Putamen (tissue), 1 donor: ENCODE measurements at places on chromosomes 4 and X.
A peak's percentile ranks its signal among the peaks of the same experiment; 100 is the strongest.

- DNase-seq = peak; percentile 3
These were observed 69.0 kb downstream of the ATOH1 start for GRCh38 chr4:93897559-93897958.

DNA sequence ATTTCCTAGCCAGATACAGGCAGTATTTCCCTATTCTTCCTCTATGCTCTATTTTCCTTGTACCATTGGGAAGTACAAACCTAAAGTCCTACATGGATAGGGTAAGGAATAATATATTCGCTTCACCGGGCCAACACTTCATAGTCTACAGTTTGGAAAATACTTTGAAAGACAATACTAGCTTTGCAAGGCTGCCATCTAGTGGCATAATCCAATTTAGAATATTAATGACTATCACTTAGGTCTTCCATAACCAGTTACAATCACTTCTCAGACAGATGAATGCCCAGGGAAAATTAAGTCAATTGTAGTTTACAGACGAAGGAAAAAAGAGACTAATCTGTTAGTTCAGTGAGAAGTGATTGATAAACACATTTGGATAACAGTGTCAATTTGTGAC is 141.0 kb upstream of the FAM47C start:
- DNase-seq = no peak

GRCh38 chr4:137474711-137475301 is 57.5 kb downstream of the PCDH18 start:
- DNase-seq = no peak

DNA sequence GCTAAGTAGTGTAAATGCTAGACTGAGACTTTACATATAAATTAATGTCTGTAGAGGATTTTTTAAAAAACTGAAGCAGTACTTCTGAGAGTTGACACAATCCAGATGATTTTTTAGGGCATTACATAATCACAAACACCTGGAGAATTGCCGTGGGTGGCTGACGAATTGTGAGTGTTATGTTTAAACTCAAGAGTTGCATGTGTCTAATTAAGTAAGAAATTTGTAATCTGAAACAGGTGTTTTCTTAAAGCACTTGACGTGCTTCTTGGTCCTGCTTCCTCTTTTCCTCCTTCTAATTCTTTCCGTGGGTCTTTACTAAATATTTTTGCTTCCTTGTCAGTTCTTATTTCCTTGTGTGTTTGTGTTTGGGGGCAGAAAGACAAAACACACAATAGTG is 27.8 kb downstream of the PIR start:
- DNase-seq = no peak

- DNase-seq = no peak
These were observed 409.3 kb upstream of the NWD2 start for GRCh38 chr4:36835246-36835645.

GRCh38 chrX:110669572-110669971 is 126.0 kb downstream of the CHRDL1 start:
- DNase-seq = no peak
